ENCODE measurements at places on chromosomes 11 and 22.

GRCh38 chr11:15266999-15267398 lies 152.3 kb downstream of the INSC start:
- peak; percentile 27 for DNase-seq

- DNase-seq = no peak
Observed at GRCh38 chr11:125167292-125167953, 2.9 kb downstream of the PKNOX2 start.

- DNase-seq = peak; percentile 15
Observed at GRCh38 chr11:3950996-3951660, 95.7 kb downstream of the STIM1 start.

DNA sequence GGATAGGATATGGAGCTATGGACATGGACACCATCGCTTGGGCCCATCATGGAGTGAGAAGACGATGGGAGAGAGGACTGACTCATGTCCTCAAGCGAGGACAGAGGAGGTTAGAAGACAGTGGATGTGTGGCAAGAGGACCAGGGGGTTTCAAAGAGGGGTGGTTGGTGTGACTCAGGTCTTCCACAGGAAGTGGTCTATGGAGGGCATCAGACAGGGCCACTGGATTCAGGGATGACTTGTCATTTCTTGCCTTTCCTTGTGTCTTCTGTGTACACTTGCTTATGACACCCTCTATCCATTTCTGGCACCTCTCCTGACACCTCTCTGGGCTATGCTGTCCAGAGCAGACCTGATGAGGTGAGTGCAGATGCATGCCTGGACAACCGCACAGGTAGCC lies 115.4 kb downstream of the OSBP2 start:
- DNase-seq = no peak

DNA sequence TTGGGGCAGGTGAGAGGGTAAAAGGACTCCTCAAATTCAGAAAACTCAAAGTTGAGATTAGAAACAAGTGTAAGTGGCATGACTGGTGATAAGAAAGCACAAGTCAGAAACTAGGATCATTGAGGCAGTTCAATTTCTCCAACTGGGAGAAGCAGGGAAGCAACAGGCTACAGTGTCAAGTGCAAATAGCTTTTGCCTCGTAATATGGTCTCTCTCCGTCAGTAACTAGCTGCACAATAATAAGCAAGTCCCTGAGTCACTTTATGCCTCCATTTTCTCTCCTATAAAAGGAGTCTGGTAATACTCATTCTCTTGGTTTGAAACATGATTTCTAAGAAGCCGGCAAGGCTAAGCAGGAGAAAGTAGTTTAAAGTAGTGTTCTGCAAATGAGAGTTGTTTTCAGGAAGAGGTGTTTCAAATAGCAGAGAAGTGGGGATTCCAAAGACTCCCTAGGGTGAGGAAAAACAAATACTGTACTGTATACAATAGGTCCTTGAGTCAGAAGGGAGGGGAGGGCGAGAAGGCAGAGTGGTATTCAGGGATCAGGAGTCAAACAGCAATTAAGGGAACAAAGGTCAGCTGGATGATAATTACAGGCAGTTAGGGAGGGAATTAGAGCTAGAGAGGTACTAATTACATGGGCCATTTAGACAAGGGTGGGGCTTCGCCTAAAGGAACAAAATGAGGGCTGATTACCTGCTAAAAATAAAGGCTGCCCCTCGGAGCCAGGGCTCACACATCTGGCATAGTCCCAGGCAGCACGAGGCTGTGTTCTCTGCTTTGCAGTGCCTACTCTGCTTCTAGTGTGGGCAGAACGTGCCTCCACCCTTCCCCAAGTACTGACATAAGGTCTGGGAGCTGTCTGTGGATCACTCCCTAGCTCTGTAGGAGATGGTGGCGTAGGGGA lies 96.0 kb upstream of the BDNF start:
- no peak for DNase-seq
